Stimulated activated CD4-positive, alpha-beta T cell treated with anti-CD3 and anti-CD28 coated beads, Interleukin-1b, Interleukin-23, amount 100 ng/mL, for 1 hour (primary cell): ENCODE measurements at places on chromosomes 5 and 9.

DNA sequence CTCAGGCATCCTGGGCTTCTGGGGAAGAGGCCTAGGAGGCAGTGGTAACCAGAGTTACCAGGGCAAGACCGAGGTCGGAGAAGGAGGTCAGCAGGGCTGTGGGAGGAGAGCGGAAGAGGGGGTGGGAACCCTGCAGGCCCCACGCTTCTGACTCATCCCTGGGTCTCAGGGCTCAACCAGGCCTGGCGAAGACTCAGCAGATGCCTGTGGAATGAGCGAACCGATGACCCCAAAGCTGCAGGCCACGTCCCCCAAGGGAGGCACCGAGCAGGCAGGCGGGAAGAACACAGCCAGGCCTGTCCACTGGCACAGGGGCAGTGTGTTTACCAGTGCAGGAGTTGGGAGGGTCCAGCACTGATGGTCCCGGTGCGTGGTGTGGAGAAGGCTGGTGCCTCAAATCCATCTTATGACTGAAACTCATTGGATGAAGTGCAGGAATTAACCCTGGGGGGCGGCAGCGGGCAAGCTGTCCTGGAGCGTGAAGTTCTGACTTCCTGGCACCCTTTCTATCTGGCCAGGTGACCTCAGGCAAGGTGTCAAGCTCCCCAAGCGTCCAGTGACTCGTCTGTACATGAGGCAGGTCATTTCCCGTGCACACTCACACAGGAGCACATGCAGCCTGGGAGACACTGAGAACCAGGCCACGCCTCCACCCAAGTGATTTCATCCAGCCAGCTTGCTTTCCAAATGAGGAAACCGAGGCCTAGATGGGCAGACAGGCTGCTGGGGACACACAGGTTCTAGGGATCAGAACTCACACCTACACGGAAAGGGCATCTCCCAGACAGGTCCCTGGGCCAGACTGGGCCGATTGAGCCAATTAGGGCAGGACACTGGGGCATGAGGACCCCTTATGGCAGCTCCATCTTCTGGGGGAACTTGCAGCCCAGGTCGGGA lies 69.1 kb downstream of the ADAMTS2 start:
- DNase-seq: no peak

DNA sequence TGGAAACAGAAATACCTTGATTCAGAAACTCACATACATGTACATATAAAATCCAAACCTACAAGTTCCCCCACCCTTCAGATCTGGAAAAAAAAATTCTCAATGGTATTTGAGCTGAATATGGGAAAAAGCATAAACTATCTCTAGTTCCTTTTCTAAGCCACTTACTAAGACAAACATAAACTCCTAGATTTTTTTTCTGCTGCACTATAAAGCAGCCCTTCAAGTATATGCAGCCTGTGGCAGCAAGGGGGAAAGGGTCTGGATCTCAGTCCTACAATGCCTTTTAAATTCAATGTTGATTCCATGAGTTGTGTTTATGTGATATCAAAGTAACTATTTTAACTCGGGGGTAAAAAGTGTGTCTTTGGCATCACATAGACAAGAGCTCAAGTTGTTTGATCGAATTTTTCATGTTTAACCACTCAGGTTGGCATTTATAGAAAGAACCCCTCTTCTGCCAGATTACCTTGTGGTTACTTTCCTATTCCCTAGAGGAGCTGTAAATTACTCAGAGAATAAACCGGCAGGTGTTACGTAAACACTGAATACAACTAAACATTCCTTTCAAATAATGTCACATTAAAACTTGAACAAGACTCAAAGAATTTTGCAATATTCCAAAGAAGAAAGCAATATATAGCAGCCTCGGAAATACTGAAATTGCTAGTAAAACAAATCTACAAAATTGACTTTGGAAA lies 91.8 kb upstream of the FER start:
- DNase-seq: no peak

DNA sequence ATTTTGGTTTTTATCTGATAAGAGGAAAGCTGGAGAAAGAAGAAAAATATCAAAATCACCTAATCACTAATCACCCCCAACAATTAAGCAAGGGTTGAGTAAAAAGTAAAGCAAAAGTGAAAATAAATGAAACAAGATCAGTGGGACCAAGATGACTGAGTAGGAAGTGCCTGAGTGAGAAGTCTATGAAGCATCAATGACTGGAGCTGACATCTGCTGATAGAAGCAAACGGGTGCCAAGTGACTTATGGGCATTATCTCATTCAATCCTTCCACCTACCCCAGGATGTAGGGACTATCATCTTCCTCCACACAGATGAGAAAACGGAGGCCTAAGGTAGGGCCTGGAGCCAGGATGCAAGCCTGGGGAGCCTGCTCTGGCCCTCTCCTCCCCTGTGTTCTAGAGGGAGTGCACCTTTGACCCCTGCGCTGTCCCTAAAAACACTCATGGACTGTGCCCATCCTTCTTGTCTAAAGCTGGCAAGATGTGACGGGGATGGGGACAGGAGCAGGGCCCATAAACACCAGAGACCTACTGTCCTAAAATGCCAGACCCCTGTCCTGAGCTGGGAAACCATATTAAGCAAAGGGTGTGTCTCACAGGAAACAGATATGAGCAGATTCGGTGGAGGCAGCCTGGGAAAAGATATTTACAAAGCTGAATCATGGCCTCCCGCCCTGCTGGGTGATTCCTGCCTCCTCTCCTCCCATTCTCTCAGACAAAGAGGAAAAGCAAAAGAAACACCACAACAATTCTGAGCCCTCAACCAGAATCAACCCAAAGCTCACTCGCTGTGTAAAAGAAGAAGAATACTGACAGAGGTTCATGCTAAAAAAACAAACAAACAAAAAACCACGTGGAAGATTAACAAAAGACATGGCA lies 116.0 kb downstream of the AUH start:
- DNase-seq: no peak

GRCh38 chr9:91951944-91952520 lies 2.0 kb upstream of the ROR2 start:
- DNase-seq: no peak

- no peak for DNase-seq
Measured at GRCh38 chr5:107817436-107817835, 146.7 kb upstream of the EFNA5 start.

DNA sequence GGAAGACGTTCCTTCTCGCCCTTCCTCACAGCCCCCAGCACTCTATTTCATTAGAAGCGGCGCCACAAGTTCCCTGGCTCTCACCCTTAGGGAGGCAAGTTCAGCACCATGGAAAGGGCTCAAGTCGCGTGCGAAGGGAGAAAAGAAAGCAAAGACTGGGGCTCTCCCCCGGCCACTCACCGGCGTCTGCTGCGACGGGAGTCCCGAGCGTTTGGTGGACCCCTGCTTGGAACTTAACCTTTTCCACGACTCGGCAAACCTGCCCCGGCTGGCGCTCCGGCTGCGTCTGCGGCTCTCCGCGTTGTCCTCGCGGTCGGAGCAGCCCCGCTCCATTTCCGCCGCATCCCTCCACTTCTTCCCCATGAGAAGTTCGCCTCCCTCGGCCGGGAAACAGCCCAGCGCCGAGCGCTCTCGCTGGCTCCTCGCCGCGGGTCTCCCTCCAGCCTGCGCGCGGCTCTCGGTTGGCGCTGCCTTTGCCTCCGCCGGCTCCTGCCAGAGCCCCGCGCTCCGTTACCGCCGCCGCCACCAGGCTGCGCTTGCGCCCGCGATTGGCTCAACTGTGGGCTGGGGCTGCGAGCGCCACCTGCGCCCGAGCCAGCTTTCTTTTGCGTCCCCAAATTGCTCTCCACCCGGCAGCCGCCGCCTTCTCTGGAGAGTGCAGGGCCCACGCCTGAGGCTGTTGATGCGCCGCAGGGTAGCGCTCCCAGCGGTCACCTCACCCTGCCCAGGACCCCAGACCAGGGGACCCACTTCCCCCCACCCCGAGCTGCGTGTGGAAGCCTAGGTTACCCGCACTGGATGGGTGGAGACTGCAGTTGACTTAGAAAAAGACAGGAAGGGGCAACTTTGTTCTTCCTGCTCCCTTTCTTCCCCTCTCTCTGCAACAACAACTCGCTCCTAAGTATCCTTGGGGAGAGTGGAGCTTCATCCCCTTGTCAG lies 321.6 kb downstream of the CEMIP2 start:
- DNase-seq: no peak

DNA sequence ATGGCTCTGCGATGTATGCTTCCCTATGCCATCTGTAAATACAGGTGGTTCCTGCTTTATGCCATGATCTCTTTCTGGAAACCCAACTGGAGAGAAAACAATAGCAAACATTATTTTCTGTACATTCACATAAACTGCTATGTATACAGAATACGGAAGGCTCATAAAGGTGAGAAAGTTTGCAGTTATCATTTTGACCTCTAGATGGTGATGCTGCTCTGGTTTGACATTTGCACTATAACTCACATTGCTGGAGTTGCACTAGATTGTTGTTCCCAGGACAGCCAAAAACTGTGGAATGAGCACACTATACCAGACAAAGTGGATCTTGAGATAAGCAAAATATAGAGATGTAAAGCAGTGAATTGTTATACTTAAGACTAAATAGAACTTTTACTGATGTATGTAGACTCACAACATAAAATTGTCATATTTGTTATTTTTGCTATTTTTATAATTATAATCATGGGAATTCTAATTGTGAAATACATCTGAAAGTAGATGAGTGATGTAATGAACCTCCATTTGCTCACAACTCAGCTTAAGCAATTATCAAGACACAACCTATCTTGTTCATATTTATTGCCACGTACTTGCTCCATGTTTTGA lies 246.5 kb downstream of the PTPRD start:
- no peak for DNase-seq

DNA sequence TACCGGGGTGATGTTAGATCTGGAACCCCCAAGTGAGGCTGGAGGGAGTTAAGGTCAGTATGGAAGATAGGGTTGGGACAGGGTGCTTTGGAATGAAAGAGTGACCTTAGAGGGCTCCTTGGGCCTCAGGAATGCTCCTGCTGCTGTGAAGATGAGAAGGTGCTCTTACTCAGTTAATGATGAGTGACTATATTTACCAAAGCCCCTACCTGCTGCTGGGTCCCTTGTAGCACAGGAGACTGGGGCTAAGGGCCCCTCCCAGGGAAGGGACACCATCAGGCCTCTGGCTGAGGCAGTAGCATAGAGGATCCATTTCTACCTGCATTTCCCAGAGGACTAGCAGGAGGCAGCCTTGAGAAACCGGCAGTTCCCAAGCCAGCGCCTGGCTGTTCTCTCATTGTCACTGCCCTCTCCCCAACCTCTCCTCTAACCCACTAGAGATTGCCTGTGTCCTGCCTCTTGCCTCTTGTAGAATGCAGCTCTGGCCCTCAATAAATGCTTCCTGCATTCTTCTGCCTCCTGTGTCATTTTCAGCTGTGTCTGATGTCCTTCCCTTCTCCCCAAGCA lies 2.3 kb upstream of the MYOZ3 start:
- no peak for DNase-seq

DNA sequence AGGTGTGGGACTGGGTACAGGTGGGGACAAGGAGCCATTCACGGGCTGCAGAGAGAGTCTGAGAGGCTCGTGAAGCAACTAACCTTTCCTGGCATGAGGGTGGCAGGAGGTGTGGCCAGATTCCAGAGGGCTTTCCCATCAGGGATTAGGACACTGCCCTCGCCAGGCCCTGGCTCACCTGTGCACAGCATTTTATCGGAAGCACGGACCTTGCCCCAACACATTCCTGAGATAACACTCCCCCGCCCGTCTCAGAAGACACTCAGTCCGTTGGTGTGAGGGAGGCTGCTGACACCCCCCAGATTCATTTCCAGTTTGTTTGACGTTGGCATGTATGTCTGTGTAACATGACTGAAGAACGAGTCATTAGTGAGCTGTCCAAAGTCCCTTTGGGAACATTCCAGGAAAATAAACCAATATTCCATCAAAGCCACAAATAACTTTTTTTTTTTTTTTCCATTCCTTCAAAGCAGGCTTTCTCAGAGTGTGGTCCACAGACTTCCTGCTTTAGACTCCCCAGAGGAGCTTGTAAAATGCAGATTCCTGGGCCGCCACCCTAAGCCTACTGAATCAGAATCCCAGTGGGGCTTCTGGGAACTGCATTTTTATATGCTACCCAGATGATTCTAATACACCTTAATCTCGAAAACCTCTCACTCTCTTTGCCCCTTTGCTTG lies 23.4 kb downstream of the WWC1 start:
- no peak for DNase-seq

DNA sequence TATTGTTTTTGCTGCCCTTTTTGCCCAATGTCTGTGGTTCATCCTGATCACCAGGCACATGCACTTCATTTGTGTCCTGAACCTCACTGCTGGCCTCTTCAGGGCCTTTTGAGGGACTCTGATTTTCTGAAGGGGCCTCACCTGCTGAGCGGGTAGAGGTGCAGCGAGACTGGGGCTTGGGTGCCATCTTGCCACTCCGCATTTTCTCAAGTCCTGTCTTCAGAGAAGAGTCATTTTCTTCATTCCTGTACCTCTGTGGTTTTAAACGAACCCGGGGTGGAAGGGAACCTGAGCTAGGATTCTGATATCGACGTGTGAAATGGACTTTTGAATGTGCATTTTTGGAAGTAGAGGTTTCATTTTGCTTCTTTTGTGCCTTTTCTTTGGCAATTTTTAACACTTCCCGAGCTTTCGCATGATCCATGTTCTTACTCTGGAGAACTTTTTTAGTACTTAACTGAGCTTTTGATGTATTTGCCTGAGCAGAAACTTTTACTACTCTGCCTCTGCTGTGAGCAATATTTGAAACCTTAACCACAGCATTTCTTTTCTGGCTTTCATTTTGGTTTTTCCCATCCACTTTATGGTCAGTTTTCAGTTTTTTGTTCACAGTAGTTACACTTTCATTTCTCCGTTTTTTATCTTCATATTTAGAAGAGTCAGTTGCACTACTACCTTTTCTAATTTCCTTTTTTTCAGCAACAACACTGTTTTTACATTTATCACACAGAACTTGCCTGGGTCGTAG lies 26.1 kb downstream of the PWWP2A start:
- DNase-seq: no peak

GRCh38 chr9:129254566-129255287 lies 76.7 kb upstream of the IER5L start:
- DNase-seq: no peak

- DNase-seq: no peak
Measured at GRCh38 chr5:100430268-100431195, 104.6 kb upstream of the FAM174A start.
